Amniotic stem cell (primary cell): ENCODE measurements at places on chromosomes 16 and 17.

DNA sequence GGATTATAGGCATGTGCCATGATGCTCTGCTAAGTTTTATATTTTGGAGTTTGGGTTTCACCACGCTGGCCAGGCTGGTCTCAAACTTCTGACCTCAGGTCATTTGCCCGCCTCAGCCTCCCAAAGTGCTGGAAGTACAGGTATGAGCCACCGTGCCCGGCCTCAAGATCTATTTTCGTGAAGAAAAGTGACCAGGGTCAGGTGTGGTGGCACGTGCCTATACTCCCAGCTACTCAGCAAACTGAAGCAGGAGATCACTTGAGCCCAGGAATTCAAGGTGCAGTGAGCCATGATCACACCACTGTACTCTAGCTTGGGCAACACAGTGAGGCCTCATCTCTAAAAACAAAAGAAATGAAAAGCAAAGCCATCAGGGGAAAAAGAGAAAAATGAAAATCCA, 18.7 kb downstream of the CMTM4 start:
- no peak for DNase-seq

- no peak for DNase-seq
These were observed 82.1 kb downstream of the ZNF423 start for GRCh38 chr16:49773534-49774475.

GRCh38 chr16:73771196-73772064, 525.2 kb upstream of the PSMD7 start:
- DNase-seq = no peak

GRCh38 chr17:73584049-73584448, 60.2 kb downstream of the SDK2 start:
- DNase-seq = no peak

DNA sequence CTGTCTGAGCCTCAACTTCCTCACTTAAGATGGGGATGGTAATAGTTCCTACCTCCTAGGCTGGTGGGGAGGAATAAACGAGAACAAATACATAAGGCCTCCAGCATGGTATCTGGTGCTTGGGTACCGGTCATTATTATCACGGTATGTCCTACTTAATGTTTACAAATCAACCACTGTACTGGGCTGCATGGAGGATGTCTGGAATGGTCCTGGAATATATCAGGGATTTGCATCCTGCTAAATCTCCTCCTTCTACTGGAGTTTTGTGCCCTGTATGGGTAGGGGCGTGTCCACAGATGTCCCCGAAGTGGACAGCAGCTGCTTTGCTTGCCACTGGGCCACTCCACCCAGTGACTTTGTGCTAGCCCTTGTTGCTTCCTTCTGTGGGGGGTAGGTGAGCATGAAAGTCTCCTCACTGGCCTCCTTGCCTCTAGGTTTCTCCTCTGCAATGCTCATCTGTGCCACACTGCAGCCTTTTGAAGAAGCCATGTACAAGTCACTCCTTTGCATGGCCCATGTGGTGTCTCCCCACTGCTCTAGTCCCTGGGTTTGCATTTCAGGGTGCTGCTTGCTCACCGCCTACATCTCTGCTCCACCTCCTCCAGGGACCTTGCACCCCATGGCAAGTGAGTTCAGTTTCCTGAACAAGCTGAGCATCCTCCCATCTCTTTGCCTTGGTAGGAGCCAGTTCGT, 2.2 kb upstream of the CMIP start:
- no peak for DNase-seq

- no peak for DNase-seq
These were observed 414.4 kb downstream of the SHISA9 start for GRCh38 chr16:13315642-13316427.
